ENCODE measurements at places on chromosomes 6 and 20.

DNA sequence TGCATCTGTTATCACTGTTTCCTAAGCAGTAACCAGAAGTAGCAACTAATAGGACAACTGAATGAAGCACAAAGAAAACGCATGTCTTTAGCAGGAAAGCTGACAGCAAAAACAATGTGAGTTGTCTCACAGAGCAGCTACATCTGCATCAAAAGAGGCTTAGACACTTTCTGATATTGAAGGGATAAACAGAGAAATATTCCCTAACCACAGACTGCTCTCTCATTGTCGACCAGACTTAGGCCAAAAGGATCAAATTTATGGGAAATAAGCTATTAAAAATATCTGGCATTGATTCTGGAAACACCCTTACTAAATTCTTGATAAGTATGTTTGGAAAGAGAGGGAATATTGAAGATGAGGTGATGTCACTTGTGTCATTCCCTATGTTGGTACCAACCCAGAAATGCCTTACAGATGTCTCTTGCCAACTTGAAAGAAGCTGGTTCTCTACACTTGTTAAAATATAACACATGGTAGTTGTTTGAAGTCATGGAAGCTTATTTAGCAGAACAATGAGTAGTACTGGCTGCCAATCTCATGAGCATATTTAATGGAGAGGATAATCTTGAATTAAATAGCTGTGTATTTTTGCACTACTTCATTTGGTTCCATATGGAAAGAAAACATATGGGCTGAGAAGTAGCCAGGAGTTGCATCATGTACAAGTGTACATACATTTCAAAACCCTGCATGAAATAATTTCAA, 929.3 kb upstream of the MAN1A1 start:
- no peak for DNase-seq

- no peak for DNase-seq
Measured at GRCh38 chr20:50558483-50558925, 48.3 kb downstream of the PTPN1 start.

- peak; percentile 7 for DNase-seq
Measured at GRCh38 chr6:105810105-105810921, 275.8 kb upstream of the PRDM1 start.

GRCh38 chr6:43856005-43856765, 86.2 kb downstream of the VEGFA start:
- no peak for DNase-seq

GRCh38 chr20:47782076-47782475, 3.2 kb downstream of the SULF2 start:
- DNase-seq: no peak

DNA sequence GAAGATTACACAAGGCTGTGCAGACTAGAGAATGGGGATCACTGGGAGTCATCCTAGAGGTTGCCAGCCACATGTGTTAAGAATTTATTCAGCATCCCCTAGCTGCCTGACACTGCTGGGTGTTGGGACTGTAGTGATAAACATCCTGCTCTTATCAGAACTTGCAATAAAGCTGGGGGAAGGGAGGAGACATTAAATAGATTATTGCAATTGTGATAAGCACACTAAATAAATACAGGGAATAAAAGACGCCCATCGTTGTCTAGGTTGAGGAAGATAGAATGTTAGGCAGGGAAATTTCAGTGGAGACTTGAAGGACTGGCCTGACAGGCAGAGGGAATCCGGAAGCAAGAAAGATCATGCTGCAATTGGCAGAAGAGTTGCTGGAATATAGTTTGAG, 33.2 kb upstream of the TRAM2 start:
- DNase-seq: no peak

DNA sequence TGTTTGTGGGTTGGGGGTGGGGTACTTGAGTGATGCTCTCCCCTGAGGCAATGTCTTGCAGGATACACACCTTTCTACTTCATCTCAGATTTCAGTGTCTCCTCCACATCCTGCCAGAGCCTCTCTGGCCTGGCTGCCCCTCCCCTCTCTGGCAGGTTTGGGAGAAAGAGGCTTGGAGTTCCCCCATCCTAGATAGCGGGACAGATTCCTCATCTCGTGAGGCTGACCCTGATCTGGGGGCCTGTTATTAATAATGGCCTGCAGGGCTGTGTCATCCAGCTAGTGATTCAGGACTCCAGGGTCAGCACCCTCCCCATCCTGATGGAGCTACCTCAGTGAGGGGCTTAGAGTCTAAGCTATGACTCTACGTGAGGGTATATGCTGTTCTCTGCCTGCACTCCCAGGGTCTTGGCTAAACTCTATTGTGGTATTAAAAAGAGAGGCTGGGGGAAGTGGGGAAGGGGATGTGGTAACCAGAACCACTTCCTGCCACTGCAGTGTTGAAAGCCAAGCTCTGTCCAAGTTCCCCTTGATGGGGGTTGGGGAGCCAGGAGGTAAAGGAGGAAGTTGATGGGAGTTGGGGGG, 3.7 kb upstream of the MMP9 start:
- DNase-seq: no peak

DNA sequence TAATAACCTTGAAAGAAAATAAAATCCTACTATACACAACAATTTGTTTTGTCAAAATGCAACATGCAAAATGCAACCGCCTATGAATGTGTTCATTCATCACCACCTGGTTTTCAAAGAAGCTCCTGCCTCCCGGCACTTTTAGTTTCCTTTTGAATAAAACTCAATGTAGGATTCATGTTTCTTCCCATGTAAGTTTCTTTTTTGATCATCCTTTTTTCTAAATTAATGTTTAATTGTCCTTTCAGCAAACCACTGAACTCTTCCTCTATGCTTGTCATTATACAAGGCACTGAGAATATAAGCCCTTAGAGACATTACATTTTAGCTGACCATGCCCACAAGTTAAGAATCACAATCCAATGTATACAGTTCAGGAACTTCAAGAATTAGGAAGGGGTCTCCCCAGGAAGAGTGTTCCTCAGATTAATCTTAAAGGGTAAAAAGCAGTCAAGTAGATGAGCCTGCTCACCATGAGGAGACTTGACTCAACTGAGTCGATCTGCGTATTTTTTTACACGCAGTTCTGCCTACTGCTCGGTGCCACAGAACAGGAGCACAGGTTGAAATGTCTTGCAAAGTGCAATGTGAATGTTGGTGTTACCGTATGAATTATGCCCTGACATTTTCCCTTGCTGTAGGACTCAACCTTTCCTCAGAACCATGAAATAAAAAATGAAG, 7.2 kb upstream of the THEMIS start:
- DNase-seq: no peak

- DNase-seq: no peak
Measured at GRCh38 chr6:122645256-122645655, 35.1 kb downstream of the PKIB start.

GRCh38 chr6:159301810-159302593, 132.8 kb downstream of the FNDC1 start:
- DNase-seq: no peak

GRCh38 chr6:150297327-150298029, 71.3 kb upstream of the IYD start:
- DNase-seq: no peak

All from glomerular endothelial cell (primary cell).